ENCODE measurements at places on chromosomes 6 and 20.

DNA sequence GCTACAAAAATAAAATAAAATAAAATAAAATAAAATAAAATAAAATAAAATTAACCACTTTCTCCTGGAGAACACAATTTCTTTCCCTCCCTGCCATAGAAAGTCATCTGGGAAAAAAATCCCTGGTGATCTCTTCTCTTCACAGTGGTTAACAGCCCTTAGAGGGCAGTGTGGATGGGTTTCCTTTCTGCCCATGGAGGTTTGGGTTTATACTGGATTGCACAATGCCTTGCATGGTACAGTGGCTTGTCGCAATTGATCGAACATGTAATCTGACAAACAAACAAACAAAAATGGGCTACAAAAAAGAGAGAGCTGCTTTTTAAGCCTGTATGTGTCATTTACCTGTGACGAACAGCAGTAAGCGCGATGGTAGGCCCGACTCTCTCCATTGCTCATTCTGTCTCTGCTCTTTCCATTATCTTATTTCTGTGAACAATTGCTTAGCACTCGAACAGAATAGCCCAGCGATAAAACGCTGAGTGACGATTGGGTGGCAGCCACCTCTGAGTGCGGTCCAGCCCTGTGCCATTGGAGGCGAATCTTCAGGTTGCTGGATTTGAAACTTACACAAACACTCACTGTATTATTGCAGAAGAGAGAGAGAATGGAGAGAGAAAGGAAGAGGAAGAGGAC, 166.1 kb downstream of the CD83 start:
- no peak for DNase-seq

- peak; percentile 91 for DNase-seq
Observed at GRCh38 chr6:11525468-11526155, 11.9 kb upstream of the TMEM170B start.

DNA sequence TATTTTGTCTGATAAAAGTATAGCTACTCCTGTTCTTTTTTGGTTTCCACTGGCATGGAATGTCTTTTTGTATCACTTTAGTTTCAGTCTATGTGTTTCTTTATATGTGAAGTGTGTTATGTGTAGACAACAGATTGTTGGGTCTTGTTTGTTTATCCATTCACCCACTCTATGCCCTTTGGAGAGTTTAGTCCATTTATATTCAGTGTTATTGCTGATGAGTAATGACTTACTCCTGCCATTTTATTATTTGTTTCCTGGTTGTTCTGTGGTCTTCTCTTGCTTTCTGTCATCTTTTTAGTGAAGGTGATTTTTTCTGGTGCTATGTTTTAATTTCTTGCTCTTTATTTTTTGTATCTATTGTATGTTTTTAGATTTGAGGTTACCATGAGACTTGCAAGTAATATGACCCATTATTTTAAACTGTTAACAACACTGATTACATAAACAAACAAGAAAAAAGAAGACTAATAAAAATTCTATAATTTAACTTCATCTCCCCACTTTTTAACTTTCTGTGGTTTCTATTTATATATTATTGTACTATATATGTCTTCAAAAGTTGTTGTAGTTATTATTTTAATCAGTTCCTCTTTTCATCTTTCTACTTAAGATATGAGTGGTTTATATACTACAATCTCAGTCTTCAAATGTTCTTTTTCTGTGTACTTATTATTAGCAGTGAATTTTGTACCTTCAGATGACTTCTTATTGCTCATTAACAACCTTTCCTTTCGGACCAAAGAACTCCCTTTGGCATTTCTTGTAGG, 323.4 kb downstream of the BTBD9 start:
- no peak for DNase-seq

DNA sequence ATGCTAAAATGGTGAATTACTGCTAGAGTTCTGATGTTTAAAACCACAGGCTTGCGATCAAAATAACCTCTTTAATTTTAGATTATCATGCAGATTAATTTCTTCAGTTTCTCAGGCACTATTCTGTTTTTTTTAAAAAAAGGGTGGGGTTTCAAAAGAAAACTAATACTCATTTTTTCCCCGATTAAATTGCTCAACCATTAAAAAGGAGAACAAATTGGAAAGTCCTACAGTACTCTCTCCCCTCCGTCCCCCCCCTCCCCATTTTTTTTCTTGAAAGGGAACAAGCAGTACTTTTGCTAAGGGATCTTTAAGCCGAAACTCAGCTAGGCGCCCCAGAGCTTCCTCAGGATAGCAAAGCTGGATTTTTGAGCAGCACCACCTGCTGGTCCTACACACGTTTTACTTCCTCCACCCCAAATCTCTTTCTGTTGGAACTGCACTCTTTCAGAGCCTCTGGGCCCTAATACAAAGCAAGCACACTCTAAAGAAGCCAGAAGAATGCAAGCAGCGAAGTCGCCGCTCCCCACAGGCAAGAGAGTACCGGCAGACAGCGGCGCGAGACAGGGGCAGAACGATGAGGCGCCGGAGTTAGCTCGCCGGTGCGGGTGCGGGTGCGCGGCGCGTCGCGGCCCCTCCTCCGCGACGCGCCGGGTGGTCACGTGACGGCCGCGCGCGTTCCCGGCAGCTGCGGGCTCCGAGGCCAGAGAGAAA, at the start of gene RNF146:
Gene RNF146 (plus strand): TSS at position 687 of the 714 bp plus-strand sequence. CDS start 13,475 bp downstream, outside the sequence.
- DNase-seq: peak; percentile 52

- no peak for DNase-seq
Observed at GRCh38 chr6:129454488-129454887, 255.5 kb downstream of the ARHGAP18 start.

GRCh38 chr6:160437775-160438174, 89.6 kb downstream of the SLC22A3 start:
- no peak for DNase-seq

GRCh38 chr6:37547564-37548061, 47.9 kb upstream of the CCDC167 start:
- DNase-seq: no peak

- peak; percentile 45 for DNase-seq
Observed at GRCh38 chr6:118551063-118552053, 3.3 kb downstream of the PLN start.

- DNase-seq: no peak
Observed at GRCh38 chr6:109184638-109185037, 89.3 kb downstream of the CEP57L1 start.

- DNase-seq: no peak
Observed at GRCh38 chr6:149095842-149096241, 221.7 kb upstream of the TAB2 start.

- no peak for DNase-seq
Observed at GRCh38 chr20:25600632-25601031, 15.3 kb upstream of the NINL start.

DNA sequence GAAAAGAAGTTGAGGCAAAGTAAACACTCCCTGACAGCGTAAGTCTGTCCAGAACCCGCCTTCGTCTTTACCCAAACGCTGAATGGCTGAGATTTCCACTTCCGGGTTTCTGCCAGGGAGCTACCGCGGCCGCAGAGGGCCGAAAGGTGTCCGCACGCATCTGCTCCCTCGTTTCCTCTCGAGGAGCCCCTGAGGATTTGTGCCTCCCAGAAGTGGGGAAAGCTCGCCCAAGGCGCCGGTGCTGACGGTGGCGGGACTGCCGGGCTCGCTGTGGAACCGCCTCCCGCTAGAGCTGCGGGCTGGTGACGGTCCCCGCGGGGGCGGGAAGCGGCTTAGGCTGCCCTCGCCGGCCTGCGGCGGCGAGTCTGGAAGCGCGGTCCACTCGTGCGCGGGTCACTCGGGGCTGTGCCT, 1760.2 kb upstream of the DEFB115 start:
- DNase-seq: no peak

DNA sequence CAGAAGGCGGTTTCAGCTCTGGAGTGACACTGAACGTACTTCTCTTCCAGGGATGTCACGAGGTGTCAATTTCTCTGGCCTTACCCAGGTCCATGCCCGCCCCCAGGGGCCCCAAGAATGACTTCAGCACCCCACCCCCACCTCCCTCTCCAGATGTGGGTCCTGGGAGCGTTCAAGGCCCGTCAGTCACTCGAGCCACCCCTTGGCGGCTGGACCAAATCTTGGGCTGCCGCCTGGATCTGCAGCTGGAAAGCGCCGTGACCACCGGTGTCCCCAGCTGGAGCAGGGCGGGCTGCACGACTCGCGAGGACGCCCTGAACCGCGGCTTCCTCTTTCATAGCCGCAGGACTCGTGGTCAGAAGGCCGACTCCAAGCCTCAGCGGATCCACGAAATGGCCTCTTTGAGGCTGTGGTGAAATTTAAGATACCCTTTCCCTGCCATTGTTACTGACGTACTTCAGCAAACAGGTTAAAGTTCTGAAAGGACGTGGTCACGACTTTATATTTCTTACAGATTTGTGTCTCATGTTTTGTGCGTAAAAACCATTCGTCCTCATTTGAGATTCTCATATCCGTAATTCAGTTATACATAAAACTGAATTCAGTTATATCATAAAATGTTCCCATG, 29.3 kb downstream of the TRIM38 start:
- no peak for DNase-seq

GRCh38 chr6:143609972-143610371, 67.8 kb upstream of the PHACTR2 start:
- DNase-seq: no peak

DNA sequence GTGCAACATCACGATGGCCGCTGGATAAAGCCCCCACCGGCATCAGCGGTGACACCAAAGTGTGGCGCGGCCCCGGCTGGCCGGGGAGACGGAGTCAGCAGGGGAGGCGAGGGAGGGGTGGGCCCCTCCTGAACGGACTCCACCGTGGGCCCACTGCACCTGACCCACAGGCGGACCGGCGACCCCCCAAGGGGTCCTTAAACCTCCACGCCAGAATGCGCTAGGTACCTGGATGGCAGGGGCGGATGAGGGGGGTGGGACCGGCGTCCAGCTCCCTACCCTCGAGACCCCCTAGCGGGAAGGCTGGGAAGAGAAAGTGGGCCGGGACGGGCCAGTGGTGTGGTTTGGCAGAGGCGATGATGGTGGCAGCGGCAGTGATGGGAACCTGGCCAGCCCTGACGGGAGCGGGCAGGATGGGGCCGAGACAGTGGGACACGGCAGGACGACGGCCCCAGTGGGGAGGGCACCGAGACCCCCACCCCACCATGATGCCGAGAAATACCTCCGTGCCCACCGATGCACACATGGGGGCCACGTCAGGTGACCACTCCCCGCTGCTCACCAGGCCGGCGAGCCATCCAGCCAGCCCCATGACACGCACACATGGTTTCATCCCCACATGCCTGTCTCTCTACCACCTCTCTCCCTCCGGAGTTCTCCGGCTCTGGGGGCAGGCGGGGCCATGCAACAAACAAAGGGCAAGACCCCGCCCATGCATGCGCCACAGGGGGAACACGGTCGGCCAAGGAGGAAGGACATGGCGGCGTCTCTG, 771.9 kb upstream of the DEFB115 start:
- no peak for DNase-seq

DNA sequence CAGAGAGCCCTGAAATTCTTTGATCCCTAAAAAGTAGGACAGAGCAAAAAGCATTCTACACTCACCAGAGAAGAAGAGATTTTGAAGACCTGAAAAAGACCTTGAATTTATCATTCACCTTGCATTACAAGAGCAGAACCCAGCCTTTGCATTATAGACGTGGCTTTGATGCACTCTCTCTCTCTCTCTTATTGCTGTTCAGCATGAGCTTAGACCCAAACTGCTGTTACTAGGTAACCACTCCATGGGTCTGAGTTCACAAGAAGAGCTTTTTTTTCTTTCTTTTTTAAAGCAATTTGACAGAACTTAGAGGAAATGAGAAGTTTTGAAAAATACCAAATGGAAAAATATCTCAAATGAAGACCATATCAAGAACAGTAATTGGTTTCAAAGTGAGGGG, 44.4 kb downstream of the COL9A1 start:
- no peak for DNase-seq

DNA sequence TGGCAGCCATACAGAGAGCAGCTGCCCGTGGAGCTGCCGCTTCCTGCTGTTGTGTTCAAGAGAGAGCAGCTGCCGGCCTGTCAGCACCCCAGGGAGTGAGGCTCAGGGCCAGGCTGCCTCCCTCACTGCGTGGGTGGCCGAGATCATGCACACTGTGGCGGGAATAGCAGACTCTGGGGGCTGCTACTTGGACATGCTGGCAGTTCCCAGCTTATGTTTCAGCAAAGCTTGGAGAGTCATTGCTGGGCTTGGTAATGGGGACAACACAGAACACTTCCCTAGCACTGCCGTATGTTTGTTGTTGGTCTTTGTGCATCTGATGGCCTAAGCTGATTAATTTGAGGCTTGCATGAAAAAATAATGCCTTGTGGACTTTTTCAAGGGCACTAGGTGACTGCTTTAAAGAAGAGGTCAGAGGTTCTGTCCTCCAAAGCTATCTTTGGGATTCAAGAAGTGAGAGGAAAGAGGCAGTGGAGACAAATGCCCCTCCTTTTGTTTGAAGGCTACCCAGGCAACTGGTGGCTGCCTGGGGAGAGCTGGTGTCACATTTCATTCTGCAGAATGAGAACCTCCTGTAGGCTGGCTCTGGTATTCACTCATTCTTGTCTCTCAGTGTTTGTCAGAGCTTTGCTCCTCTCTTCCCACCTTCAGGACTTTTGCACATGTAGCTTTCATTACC, 18.8 kb downstream of the MRAP2 start:
- peak; percentile 21 for DNase-seq

DNA sequence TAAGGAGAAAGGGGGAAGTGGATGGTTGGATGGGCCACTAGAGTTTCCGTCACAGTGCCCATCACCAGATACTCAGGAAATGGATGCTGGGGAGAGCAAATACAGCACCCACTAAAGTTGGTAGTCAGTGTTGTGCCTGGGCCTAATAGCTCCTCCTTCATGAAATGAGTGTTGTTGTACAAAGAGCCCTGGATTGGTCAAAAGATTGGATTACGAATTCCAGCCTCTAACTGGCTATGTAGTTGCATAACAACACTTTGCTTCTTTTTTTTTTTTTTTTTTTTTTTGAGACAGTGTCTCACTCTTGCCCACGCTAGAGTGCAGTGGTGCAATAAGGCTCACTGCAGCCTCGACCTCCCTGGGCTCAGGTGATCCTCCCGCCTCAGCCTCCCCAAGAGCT, 27.4 kb downstream of the KCNG1 start:
- no peak for DNase-seq

DNA sequence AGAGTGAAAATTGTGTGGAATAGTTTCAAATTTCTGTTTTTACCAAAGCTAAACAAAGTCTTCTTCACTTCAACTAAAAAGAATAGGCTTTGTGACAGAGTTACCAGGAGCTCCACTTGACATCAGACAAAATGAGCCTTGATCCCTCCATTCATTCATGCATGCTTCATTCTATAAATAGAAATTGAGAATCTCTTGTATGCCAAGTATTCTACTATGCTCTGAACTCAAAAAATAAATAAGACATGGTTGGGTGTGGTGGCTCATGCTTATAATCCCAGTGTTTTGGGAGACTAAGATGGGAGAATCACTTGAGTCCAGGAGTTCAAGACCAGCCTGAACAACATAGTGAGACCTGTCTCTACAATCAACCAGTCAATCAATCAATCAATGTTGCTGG, 236.6 kb upstream of the FAM83B start:
- DNase-seq: no peak

Data from AG09309 (cell line).